Bronchial epithelial cell (primary cell): ENCODE measurements at places on chromosomes 3 and 15.

DNA sequence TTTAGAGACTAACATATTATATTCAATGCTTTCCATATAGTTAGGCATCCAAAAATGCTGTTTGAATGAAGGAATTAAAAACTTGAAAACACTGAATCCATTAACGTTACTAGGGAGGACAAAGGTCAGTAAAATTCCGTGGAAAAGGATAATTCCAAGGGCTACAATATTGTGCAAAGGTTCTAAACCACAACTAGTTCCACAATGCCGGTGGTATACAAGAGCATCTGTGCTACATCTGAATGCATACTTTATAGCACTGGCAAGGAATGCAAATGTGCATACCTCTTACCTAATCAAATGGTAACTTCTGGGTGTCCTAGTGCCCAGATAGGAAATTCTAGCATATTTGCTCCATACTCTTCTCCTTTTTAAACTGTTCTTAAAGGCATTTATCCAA is 2.2 kb downstream of the ICE2 start:
- DNase-seq = no peak

DNA sequence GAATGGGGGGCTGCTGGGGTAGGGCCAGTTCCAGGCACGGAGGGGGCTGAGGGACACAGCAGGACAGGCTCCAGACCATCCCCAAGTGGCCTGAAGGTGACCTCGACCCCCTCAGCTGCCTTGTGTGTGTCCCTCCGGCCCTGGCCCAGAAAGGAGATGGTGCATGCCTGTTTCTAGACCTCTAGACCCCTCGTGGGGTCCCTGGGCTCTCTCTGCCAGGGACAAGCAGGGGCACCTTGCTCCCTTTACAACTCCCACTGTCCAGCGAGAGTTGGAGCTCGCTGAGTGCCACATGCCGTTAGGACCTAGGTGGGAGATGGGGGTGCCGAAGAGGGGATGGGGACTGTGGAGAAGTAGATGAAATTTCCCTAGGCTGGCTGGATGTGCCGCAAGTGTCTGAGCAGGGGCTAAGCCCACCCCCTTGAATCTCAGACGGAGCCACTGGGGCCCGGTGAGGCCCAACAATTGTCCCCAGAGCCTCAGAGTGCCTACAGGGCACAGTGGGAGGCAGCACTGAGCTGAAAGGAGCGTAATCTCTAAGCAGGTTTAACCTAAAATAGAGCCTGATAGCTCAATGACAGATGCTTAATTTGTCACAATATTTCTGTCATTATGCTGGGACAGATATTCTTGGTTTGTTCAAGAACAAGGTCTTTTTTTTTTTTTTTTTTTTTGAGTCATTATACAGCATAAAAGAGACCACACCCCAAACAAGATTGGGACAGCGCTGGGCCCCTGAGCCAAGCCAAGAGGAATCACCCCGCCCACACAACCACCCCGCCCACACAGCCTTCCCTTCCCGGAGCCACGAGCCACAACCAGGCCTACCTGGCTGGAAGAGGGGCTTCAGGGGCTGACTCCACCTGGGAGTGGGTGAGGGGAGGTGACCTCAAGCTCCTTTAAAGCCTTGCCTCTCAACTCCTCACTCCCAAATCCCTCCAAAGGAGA is 23.6 kb upstream of the KLF13 start:
- DNase-seq = peak; percentile 16

GRCh38 chr3:66898155-66898554 is 100.0 kb upstream of the KBTBD8 start:
- no peak for DNase-seq

- no peak for DNase-seq
Observed at GRCh38 chr3:73060302-73060723, 1.1 kb upstream of the EBLN2 start.
